ENCODE measurements at places on chromosomes 2 and 18.

DNA sequence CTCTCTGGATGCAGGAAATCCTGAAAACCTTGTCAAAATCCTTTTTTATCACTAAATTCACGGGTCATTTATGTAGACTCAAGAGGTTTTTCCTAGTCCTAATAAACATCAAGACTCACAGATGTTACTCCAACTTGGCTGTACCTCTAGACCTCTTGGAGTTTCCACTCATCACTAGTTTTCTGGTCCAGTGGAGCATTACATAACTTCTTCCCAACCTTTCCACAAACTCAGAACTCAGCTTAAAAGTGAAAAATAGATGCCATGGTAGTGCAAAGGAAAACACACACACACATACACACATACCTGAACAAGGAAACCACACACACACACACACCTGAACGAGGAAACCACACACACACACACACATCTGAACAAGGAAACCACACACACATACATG is 807.2 kb downstream of the LRP1B start:
- no peak for DNase-seq

GRCh38 chr2:220455351-220455990 is 828.0 kb downstream of the SLC4A3 start:
- DNase-seq, result no peak

DNA sequence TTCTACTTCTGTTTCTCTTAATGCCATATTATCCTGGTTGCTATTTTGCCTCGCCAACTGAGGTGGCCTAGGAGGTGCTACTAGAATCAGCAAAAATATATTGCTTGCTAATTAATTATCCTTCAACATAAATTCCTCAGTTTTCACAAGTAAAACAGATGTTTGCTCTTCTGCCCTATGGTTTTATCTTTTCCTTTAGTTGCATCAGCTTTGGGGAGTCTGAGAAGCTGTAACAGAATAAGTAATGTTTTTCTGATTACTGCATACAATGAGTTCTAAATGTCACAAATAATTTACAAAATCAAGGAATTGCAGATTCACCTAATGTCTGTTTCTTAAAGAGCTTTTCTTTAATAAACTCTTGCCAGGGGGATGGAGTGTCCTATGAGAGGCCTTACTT is 36.7 kb downstream of the GULP1 start:
- DNase-seq, result no peak

DNA sequence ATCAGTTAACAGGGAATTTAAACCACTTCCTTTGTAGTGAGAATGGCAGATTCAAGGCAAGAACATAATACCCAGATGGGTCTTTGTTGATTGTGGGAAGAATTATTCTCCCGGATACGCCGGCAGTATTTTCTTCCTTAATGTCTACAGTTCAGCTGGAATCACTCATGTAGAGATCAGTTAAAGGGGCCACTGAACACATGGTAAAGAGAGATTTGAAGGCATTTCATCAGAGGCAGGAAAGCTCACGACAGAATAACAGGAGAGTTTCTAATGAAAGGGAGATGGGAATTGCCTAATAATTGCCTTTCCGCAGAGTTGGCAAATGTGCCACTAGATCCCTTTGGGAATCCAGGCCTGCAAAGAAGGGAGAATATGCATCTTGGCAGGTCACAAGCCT is 327.7 kb upstream of the ZNF804A start:
- no peak for DNase-seq

- peak; percentile 7 for DNase-seq
These were observed 7.7 kb downstream of the OTX1 start for GRCh38 chr2:63058144-63058920.

GRCh38 chr2:127633556-127634065 is 12.3 kb upstream of the GPR17 start:
- DNase-seq, result no peak

- DNase-seq, result no peak
These were observed 41.4 kb upstream of the YES1 start for GRCh38 chr18:853471-853870.

DNA sequence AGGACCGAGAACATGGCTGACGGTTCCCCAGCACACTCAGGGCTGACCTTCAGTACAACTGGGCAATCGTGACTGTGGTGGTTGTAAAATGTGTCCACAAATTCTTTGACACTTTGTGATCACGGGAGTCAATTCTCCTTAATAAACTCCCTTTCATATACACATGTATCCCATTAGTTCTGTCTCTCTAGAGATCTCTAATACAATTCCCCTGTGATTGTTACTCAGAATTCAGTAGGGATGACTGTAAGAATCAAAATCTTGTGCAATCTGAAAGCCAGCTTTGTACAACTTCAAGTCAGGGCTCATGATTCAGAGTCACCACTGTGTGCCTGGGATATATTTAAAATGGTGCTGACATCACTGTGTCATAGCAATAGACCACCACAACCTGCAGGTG is 89.5 kb upstream of the LMAN1 start:
- DNase-seq, result no peak

DNA sequence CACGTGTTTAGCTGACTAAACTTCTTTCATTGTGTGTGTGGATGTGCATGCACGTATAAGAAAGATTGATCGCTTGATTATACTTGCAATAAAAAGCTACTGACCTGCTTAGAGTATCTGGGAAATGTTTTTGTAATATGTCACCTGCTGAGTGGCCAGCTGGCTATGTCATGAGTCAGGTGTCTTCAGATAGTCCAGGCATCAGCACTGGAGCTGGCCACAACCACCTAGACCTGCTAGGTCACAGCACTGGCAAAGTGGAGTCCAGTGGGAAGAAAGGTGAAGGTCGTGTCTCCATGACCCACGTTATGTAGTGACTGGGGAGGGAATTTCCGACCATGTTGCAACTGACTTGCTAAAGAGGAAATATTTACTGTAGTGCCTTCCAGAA is 147.0 kb downstream of the ESCO1 start:
- DNase-seq, result no peak

- no peak for DNase-seq
These were observed 25.4 kb upstream of the TANK start for GRCh38 chr2:161134547-161135518.

DNA sequence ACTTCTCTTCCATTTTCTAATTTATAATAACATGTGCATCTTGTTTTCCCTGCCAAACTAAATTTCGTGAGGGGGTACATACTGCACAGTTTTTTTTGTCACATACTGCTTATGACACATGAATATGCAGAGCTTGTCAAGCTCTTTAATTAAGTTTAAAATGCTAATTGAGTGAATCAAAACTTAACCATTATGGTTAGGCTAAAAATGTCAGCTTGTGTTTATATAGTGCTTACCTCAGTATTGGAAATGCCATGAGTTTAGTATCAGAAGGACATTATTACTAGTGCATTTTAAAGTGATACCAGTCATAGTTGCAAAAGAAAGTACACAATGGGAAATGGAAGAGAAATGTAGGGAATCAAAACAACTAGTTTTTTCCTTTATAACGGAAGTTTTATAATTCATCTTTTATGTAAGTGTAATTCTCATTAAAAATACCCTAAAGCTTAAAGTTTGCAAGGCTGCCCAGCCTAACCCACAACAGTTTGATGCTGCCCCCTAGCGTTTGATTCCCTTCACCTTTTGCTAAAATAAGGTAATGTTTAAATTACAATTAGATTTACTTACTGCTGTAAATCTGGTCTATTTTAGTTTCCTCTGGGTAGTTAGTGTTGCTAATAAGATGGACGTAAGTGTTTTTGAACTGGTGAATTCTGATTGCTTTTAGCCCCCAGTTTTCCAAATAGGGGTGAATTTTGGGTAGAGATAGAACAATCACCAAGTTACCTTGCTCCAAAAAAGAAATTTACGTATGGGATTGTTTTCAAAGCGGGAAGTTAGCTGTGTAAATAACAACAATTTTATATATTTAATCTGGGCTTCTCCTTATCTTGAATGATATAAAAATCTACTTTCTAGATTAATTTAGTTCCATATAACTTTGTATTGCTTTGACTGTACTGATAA is 3.2 kb downstream of the SLC39A10 start:
- DNase-seq, result peak; percentile 81

GRCh38 chr2:45128580-45128997 is 119.3 kb upstream of the SIX2 start:
- DNase-seq, result no peak

DNA sequence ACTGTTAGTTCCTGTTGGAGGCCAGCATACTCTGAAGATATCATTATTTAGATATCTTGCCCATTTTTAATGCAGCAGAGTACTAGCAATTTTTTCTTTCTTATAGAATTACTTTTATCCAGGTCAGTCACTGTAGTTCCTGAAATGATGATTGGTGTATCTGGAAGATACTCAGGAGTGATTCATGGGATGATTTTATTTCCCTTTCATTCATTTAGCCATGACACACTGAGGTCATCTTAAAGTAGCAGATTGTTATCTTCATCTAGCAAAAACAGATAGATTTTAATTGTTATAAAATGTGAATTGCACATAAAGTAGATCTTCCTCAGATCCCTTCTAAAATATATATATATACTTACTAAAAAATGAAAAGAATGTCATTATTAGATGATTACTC is 109.1 kb downstream of the PIK3C3 start:
- DNase-seq, result no peak

GRCh38 chr2:120989512-120990441 is 254.1 kb downstream of the GLI2 start:
- no peak for DNase-seq

DNA sequence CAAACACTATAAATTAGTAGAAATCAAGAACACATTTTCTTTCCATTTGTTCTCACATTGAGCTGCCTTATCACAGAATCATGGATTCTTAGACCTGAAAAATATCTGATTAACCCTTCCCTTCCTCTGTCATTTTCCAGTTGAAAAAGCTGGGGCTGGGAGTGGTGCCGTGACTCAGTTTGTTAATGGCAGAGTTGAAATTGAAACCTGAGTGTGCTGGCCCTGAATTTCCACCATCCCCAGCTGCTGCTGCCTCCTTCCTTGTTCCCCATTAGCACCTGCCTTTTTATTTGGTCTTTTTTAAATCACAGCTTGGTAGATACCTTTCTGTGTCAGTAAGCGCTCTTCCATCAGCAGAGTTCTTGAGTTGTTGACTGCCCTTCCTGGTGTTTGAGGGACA is 10.6 kb downstream of the FARP2 start:
- DNase-seq, result no peak

GRCh38 chr18:22088996-22089640 is 80.3 kb upstream of the GATA6 start:
- no peak for DNase-seq

- DNase-seq, result no peak
These were observed 19.8 kb downstream of the IWS1 start for GRCh38 chr2:127506510-127506909.

DNA sequence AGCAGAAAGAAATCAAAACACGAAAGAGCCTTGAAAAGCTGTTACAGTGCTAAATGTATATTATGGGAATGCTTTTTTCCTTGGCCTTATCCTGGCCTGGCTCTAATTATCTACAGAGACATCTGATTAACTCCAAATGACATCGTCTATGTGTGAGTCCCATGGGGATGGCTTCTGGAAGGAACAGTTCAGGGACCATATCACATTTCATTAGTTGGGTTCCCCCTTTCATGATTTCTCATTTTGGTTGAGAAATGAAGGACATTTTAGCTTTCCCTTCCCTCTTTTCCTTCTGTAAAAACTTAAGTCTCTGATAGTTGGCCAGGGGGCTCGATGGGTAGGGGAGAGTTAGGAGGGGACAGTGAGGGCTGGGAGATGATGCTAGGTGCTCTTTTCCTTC is 116.7 kb downstream of the PRKCE start:
- DNase-seq, result no peak

DNA sequence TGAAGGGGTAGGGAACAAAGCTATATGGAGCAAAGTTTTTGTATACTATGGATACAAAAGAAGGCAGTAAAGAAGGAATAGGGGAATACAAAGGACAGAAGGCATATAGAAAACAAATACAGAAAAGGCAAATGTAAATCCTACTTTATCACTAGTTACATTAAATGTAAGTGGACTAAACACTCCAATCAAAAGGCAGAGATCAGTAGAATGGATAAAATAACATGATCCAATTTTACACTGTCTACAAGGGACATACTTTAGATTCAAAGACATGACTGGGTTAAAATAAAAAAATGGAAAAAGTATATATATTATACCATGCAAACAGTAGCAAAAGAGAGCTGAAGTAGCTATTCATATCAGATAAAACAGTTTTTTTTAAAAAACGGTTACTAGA is 215.0 kb downstream of the PDE11A start:
- no peak for DNase-seq

GRCh38 chr2:211401328-211401727 is 844.9 kb downstream of the CPS1 start:
- no peak for DNase-seq

- DNase-seq, result no peak
These were observed 29.3 kb upstream of the KYNU start for GRCh38 chr2:142848023-142848606.

GRCh38 chr18:62537946-62538345 is 15.1 kb downstream of the ZCCHC2 start:
- no peak for DNase-seq

DNA sequence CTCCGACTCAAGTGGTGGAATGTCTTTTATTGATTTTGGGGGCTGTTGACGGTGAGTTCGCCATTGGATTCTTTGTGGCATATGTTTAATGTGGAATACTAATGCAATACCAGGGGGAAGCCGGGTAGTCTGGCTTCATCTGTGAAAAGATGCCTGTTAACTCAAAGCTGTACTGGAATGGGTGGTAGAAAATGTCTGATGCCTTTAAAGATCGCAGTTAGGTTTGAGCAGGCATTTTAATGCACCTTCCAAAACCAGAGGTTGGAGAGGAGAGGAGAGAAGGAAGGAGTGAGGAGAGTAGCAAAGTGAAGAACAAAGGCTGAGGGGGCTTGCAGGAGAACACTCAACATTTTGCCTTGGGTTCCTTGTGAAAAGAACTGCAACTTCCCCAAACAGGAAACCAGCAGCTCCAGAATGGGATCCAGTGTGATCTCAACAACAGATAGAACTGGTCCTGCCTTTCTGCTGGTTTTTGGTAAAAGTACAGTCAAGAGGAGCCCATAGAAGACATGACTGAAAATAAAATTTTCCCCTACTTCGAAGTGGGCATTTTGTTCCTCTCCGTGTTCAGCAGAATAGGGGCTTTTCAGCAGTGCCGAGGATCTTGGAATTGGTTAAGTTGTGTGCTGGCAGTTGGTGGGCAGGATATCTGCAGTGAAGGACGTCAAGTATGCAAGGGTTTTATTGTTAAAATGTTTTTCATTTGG is 1.5 kb downstream of the ZNF532 start:
- DNase-seq, result no peak

DNA sequence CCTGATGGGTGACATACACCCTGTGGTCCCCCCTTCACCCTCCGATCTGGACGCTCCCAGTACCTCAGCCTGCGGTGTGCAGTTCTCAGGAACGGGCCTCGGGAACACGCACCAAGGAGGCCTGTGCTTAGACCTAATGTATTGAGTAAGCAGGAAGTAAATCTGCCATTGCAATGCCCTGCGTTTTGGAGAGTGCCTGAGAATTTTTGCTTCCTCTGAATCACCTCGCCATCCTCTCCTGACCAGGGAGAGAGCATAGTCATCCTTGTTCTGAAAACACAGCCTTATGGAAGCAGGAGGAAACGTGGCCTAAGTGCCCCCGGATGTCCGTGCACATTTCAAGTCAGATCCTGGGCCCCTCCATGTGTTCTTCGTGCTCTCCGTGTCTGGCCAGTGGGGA is 272.2 kb downstream of the NDUFA10 start:
- no peak for DNase-seq

Data from stimulated activated naive CD8-positive, alpha-beta T cell treated with anti-CD3 and anti-CD28 coated beads, Interleukin-15, Interleukin-2, amounts not matched to agents 100 U/mL and 50 U/mL, for 24 hours (primary cell).